ENCODE measurements at places on chromosomes 1 and 21. TPM values are rescaled to one million over a fixed set of nuclear protein-coding genes. Genes with fewer than 3 reads are reported as not detected.

GRCh38 chr1:82593561-82593960 is 792.8 kb downstream of the ADGRL2 start:
- no peaks in the 10 kb centered on the region for H3K36me3 ChIP-seq
- DNase-seq, result no peak
- H3K4me3 ChIP-seq, result no peak overlapping the region
- H3K27ac ChIP-seq, result no peak overlapping the region

DNA sequence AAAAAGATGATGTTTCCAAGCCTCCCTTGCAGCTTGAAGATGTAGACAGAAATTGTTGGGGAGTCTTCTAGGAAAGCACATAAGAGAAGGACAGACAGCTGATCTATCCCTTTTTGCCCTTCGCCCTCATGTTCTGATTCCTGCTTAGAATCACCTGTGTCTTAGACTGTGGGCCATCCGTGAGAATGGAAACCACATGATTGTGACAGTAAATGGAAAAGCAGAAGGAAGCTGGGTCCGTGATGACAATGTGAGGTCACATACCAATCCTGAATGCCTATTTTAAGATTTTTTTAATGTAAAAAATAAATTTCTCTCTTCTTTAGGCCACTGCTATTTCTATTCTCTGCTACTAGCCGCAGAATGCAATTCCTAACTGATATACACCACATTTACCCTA is 67.7 kb upstream of the C1orf87 start:
- no peak overlapping the region for H3K27ac ChIP-seq
- H3K27me3 ChIP-seq, result no peaks in the 10 kb centered on the region
- DNase-seq, result no peak
- no peaks in the 10 kb centered on the region for H3K4me1 ChIP-seq
- no peak overlapping the region for H3K4me3 ChIP-seq

GRCh38 chr1:71307451-71307850 is 226.6 kb upstream of the ZRANB2 start:
- no peaks in the 10 kb centered on the region for H3K36me3 ChIP-seq
- H3K4me1 ChIP-seq, result peaks cover 2% of the 10 kb centered on the region
- H3K4me3 ChIP-seq, result no peak overlapping the region
- no peak for DNase-seq

DNA sequence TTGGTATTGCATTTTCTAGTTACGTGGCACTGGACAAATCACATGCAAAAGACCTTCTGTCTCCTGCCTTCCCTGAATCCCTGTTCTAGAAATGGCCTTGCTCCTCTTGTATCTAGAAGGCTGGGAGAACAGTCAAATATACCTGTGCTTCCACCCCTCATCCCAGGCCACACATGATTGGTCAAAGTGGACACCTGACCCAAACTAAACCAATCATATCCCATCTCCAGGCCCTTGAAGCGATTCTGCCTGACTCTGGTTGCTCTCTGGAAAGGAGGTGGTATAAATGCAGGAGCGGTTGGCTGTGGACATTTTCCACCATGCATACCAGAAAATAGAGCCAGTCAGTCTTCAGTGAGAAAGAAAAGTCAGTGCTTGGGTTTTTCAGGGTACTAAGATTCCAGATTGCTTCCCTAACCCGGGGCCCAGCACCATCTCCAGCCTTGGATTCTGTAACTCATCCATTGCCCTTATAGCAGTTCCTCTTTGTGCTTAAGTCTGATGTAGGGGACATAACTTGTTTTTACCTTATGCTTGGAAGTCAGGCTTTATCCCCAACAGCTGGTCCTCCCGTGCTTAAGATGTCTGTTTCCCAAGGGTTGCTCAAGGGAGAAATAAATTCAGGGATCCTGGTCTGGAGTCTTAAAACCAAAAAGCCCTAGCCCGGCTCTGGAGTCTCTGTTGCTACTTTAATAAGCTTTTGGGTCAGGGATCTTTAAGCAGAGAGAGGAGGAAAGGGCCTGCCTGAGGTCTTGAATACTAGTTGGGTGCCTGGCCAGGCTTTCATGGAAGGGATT is 7.7 kb upstream of the PHC2 start:
- H3K4me1 ChIP-seq, result peaks cover 2% of the 10 kb centered on the region
- no peaks in the 10 kb centered on the region for H3K27me3 ChIP-seq
- H3K4me3 ChIP-seq, result no peak overlapping the region
- H3K27ac ChIP-seq, result no peak overlapping the region
- DNase-seq, result no peak

DNA sequence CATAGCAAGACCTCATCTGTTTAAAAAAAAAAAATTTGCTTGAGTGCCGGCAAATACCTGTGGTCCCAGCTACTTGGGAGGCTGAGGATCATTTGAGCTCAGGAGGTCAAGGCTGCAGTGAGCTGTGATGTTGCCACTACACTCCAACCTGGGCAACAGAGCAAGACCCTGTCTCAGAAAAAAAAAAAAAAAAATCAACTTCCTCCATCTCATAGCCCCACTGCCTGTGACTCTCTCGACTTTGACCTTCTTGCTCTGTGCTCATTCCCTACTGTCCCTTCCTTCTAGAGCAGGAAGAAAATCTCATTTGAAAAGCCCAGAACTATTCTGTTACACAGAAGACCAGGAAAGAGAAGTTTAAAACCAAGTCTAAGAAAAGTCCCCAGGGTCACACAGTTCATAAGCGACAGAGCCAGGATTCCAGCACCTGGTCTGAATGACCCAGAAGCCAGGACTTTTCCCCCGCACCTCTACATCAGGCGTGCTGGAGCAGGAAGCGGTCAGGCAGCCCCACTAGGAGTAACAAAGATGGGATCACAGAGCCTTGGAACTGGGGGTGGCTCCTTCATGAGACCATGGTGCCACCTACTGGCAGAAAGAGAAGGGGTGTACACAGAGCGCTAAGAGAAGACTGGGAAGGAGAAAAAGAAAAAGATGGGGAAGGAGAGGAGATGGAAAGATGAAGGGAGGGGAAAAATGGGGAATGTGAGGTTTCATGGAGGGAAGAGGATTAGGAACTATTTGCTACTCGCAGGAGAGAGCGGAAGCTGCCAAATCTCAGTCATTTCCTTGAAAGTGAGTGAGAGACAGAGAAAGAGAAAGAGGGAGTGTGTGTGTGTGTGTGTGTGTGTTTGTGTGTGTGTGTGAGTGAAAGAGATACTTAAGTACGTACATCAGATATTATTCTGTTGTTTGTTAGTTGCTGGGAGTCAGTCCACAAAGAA is 3.1 kb upstream of the P3R3URF start:
- peaks cover 11% of the 10 kb centered on the region for H3K4me1 ChIP-seq
- H3K4me3 ChIP-seq, result no peak overlapping the region
- no peaks in the 10 kb centered on the region for H3K36me3 ChIP-seq
- no peaks in the 10 kb centered on the region for H3K27me3 ChIP-seq
- peak; percentile 89 for DNase-seq

- no peaks in the 10 kb centered on the region for H3K27me3 ChIP-seq
- no peaks in the 10 kb centered on the region for H3K4me1 ChIP-seq
- H3K27ac ChIP-seq, result no peak overlapping the region
- H3K36me3 ChIP-seq, result no peaks in the 10 kb centered on the region
Observed at GRCh38 chr1:112141923-112142322, 152.5 kb upstream of the KCND3 start.

- no peaks in the 10 kb centered on the region for H3K4me1 ChIP-seq
- DNase-seq, result no peak
- no peaks in the 10 kb centered on the region for H3K36me3 ChIP-seq
- H3K27ac ChIP-seq, result no peak overlapping the region
- H3K27me3 ChIP-seq, result no peaks in the 10 kb centered on the region
- H3K4me3 ChIP-seq, result no peak overlapping the region
Observed at GRCh38 chr21:27776925-27777553, 810.2 kb upstream of the ADAMTS5 start.

- H3K4me3 ChIP-seq, result no peak overlapping the region
- no peak overlapping the region for H3K27ac ChIP-seq
- H3K27me3 ChIP-seq, result no peaks in the 10 kb centered on the region
- H3K4me1 ChIP-seq, result no peaks in the 10 kb centered on the region
- no peak for DNase-seq
Observed at GRCh38 chr1:98637316-98637715, 24.2 kb upstream of the SNX7 start.

GRCh38 chr1:162385280-162385623 is 3.7 kb downstream of the C1orf226 start:
- H3K4me3 ChIP-seq, result no peak overlapping the region
- H3K27me3 ChIP-seq, result no peaks in the 10 kb centered on the region
- no peaks in the 10 kb centered on the region for H3K4me1 ChIP-seq
- H3K27ac ChIP-seq, result no peak overlapping the region
- DNase-seq, result no peak

The ZNHIT6 gene
- total RNA-seq, result 21.5 TPM

The PRSS38 gene
- total RNA-seq, result not detected

The CHI3L1 gene
- not detected for total RNA-seq

The DNAH14 gene
- total RNA-seq, result 39.7 TPM

The PCBP3 gene
- 10.8 TPM for total RNA-seq
